Dermis microvascular lymphatic vessel endothelial cell (primary cell): ENCODE measurements at places on chromosomes 1 and 21. TPM values are rescaled to one million over a fixed set of nuclear protein-coding genes. Genes with fewer than 3 reads are reported as not detected.

The PPFIA4 gene
- total RNA-seq: 0.13 TPM in 2 replicates

The NPL gene
- 2.3 and 4.0 TPM in 2 replicates for total RNA-seq

The DNM3 gene
- 0.51 and 2.5 TPM in 2 replicates for total RNA-seq

The KIF26B gene
- 1.3 and 3.8 TPM in 2 replicates for total RNA-seq

The CFHR2 gene
- not detected in 2 replicates for total RNA-seq

The GJA5 gene
- 0.26 and 0.51 TPM in 2 replicates for total RNA-seq

The TRIM17 gene
- not detected in 2 replicates for total RNA-seq

The TTC39A gene
- total RNA-seq: 3.5 and 6.3 TPM in 2 replicates

The LPAR3 gene
- under 0.01 TPM in 1 of 2 replicates, not detected in the other for total RNA-seq

The C1QA gene
- not detected in 2 replicates for total RNA-seq
